ENCODE measurements at places on chromosomes 5 and 9. TPM values are rescaled to one million over a fixed set of nuclear protein-coding genes. Genes with fewer than 3 reads are reported as not detected.

The ADAMTS6 gene
- 2.0 TPM for total RNA-seq

The SLC6A19 gene
- 0.08 TPM for total RNA-seq

The PCDHGB3 gene
- total RNA-seq, result 4.5 TPM

The SLC45A2 gene
- total RNA-seq, result not detected

The ACER2 gene
- 2.6 TPM for total RNA-seq

The CYLC2 gene
- total RNA-seq, result not detected

- H3K36me3 ChIP-seq, result no peaks in the 10 kb centered on the region
- H3K27ac ChIP-seq, result no peak overlapping the region
- no peak overlapping the region for H3K4me3 ChIP-seq
- H3K4me1 ChIP-seq, result no peaks in the 10 kb centered on the region
- DNase-seq, result no peak
Observed at GRCh38 chr9:23545728-23546127, 280.3 kb downstream of the ELAVL2 start.

GRCh38 chr5:131610198-131611063, 24.6 kb downstream of the RAPGEF6 start:
- no peak overlapping the region for H3K27ac ChIP-seq
- H3K4me3 ChIP-seq, result no peak overlapping the region
- no peak for DNase-seq
- no peaks in the 10 kb centered on the region for H3K36me3 ChIP-seq

DNA sequence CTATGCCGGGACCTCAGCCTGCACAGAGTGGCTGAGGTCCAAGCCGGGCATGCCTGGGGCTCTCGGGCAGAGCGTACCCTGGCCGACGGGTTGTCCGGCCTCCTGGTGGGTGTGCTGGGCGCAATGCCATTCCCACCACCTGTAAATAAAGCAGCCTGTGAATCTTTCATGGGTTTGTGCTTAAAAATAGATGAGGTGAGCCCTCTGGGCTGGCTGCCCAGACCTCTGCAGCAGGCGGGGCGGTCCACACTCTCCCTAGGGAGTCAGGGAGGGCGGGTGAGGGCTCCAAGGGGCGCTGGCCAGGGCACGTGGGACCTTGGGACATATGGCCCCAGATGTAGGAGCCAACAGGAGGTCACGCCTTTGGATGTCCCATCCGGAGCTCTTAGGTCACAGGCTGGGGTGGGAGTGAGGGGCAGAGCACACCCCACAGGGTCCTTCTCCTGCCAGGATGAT, 3.6 kb upstream of the AGPAT2 start:
- H3K4me1 ChIP-seq, result no peaks in the 10 kb centered on the region
- H3K4me3 ChIP-seq, result no peak overlapping the region
- no peak overlapping the region for H3K27ac ChIP-seq
- peak; percentile 57 for DNase-seq
- H3K27me3 ChIP-seq, result no peaks in the 10 kb centered on the region
- H3K36me3 ChIP-seq, result no peaks in the 10 kb centered on the region

DNA sequence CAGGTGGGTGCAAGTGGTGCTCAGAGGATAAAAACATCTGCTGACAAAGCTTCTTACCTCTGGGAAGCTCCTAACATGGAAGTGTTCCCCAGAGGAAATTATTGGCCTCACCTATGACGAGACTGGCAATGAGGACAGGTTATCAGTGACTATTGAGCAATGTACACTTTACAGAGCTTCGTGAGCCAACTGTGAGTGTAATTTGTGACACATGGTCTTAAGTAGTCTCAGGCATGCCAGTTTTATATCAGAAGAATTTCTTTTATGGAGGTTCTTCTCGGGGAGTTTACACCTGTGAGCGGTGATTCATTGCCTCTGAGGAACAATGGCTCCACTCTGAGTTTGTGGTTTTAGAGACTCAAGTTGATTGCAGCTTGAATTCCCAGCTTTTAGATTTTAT, 11.3 kb downstream of the ANKDD1B start:
- no peak overlapping the region for H3K27ac ChIP-seq
- H3K27me3 ChIP-seq, result no peaks in the 10 kb centered on the region
- no peaks in the 10 kb centered on the region for H3K36me3 ChIP-seq
- no peak for DNase-seq
- no peak overlapping the region for H3K4me3 ChIP-seq
- peaks cover 5% of the 10 kb centered on the region for H3K4me1 ChIP-seq

GRCh38 chr5:1975406-1975715, 92.6 kb upstream of the IRX4 start:
- no peak overlapping the region for H3K4me3 ChIP-seq
- H3K27ac ChIP-seq, result no peak overlapping the region
- no peaks in the 10 kb centered on the region for H3K4me1 ChIP-seq
- H3K27me3 ChIP-seq, result no peaks in the 10 kb centered on the region
- no peaks in the 10 kb centered on the region for H3K36me3 ChIP-seq

- H3K4me1 ChIP-seq, result peaks cover 6% of the 10 kb centered on the region
- DNase-seq, result no peak
- no peaks in the 10 kb centered on the region for H3K36me3 ChIP-seq
- H3K27me3 ChIP-seq, result no peaks in the 10 kb centered on the region
Observed at GRCh38 chr9:34256104-34256503, 73.0 kb downstream of the KIF24 start.

GRCh38 chr5:108141676-108142075, 240.2 kb downstream of the FBXL17 start:
- no peaks in the 10 kb centered on the region for H3K4me1 ChIP-seq
- no peaks in the 10 kb centered on the region for H3K36me3 ChIP-seq
- no peak overlapping the region for H3K27ac ChIP-seq

DNA sequence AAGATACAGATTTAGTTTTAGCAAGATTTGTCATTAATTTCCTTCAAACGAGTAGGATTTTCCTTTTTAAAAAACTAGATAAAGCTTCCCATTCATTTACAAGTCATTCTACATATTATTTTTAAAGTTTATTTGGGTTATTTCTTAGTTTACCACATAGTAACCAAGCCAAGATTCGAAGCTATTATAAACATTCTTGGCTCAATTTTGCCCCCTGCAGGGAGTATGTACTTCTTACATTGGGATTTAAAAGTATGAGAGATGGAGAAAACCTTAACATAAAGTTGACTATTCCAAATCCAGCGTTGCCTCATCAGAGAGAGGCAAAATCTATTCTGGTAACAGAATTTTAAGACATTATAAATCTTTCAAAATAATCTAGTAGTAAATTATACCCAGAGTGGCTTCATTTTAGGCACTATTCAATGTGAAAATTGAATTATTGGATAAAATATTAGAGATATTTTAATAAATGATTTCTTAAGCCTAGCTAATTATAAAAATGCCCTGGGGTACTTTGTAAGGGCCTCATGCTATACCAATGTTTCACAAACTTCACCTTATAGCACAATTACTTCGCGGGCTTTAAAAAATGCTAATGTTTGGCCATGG, 39.1 kb downstream of the FBN2 start:
- no peaks in the 10 kb centered on the region for H3K27me3 ChIP-seq
- DNase-seq, result no peak
- no peak overlapping the region for H3K4me3 ChIP-seq
- H3K36me3 ChIP-seq, result no peaks in the 10 kb centered on the region

- no peak for DNase-seq
- H3K4me3 ChIP-seq, result no peak overlapping the region
- no peaks in the 10 kb centered on the region for H3K36me3 ChIP-seq
- H3K4me1 ChIP-seq, result peaks cover 20% of the 10 kb centered on the region
Observed at GRCh38 chr5:39426051-39426745, 1.4 kb upstream of the DAB2 start.

GRCh38 chr9:83473488-83473971, 64.7 kb downstream of the FRMD3 start:
- no peaks in the 10 kb centered on the region for H3K36me3 ChIP-seq
- H3K27me3 ChIP-seq, result no peaks in the 10 kb centered on the region
- H3K4me3 ChIP-seq, result no peak overlapping the region
- no peak for DNase-seq
- no peak overlapping the region for H3K27ac ChIP-seq
- H3K4me1 ChIP-seq, result peaks cover 4% of the 10 kb centered on the region
